ENCODE measurements at places on chromosomes 7 and 10.

DNA sequence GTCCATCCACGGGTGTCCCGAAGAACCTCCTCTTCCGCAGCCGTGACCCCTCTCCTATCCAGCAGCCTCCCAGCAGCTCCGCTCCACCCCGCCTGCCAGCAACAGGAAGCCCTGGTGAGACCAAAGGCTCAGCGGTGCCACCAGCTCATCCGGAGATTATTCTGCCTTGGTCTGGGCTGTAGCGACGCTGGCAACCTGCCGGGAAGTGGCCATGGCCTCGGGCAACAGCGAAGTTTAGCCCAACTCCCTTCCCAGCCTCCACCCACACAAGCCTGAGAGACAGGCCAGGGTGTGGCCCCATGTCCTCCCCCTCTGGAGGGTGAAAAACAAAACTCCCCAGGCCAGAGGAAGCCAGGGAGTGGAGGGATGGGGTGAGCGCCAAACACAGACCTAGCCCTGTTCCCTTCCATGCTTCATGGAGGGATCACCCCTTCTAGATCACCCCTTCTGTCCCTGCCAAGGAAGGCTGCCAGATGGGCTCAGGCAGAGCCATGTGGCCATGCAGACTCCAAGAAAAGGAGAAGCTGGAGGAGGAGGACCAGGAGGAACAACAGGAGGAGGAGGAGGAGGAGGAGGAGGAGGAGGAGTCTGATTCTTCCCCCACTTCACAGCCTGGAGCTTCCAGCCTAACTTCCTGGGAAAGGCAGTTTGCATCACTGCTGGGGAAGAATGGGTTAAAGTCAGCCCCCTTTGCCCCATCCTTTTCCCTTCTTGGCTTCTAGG is 918 bp downstream of the CALHM2 start:
- no peak for DNase-seq

GRCh38 chr7:28170701-28171100 is 9.9 kb downstream of the JAZF1 start:
- no peak for DNase-seq

- DNase-seq: no peak
These were observed 243.1 kb upstream of the SHH start for GRCh38 chr7:156055206-156055822.

GRCh38 chr10:63373176-63373575 is 92.6 kb downstream of the JMJD1C start:
- DNase-seq: no peak

DNA sequence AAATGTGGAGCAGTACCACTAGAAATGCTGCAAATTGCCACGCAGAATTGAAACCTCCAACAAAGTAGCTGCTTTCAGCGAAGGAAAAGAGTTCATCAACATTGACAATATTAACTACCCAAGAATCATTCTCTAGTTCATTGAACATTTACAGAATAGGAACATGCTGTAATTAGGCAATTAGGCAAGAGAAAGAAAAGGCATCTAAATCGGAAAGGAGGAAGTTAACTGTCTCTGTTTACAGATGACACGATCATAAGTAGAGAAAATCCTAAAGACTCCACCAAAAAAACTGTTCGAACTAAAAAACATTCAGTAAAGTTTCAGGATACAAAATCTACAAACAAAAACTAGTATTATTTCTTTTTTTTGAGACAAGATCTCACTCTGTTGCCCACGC is 8.9 kb upstream of the PKD1L1 start:
- no peak for DNase-seq

- no peak for DNase-seq
These were observed 230.5 kb upstream of the INHBA start for GRCh38 chr7:41933427-41933826.

- no peak for DNase-seq
These were observed 152.9 kb downstream of the SNX10 start for GRCh38 chr7:26444555-26444954.

DNA sequence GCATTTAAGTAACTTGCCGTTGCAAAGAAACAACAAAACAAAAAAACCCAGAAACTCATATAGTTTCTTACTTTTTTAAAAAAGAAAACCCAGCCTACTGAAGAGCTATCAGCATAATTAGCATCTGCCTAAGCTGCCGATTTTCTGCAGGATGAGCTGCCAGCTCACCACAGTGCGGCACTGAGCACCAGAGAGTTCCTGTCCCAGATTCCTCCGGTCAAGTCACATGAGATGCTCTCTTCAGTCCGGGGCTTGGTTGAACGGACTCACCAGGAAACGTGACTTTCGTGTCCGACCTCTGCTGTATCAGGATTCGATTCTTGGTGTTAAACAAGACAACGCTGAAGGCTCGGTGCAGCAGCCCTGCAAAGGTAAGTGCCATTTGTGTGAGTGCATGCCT is 3.2 kb downstream of the IDI2 start:
- DNase-seq: no peak

- DNase-seq: no peak
These were observed 14.8 kb upstream of the ORAI2 start for GRCh38 chr7:102418592-102418991.

DNA sequence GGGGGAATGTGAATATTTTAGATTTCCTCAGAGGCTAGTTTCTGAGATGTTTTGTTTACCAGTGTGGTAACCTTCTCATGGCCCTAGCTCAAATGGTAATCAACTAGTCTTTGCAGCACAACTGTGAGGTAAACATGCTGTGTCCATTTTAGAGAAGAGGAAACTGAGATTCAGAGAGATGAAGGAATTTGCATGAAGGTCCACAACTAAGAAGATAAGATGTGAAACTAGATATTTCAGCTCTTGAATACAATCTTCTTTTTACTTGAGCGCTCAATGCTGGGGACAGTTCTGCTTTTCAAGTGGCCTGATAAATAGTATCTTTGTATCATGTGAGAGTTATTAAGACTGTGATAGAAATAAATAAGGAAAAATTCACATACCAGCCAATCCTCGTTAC is 245.4 kb downstream of the AUTS2 start:
- DNase-seq: no peak

- DNase-seq: no peak
These were observed 15.5 kb upstream of the KIF20B start for GRCh38 chr10:89685936-89686335.

DNA sequence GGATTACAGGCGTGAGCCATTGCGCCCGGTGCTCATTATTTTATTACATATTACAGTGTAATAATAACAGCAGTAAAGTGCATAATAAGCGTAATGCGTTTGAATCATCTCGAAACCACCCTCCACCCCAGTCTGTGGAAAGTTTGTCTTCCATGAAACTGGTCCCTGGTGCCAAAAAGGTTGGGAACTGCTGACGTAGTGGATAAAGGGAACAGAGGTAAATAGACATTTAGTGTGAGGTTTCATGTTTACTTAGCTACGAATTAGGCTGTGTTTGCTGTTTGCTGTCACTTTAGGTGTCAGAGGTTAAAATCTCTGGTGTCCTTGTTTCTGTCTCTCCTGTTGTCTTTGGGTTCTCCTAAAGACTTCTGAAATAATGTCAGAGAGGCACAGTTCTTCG is 60.3 kb upstream of the SLC39A12 start:
- DNase-seq: no peak

DNA sequence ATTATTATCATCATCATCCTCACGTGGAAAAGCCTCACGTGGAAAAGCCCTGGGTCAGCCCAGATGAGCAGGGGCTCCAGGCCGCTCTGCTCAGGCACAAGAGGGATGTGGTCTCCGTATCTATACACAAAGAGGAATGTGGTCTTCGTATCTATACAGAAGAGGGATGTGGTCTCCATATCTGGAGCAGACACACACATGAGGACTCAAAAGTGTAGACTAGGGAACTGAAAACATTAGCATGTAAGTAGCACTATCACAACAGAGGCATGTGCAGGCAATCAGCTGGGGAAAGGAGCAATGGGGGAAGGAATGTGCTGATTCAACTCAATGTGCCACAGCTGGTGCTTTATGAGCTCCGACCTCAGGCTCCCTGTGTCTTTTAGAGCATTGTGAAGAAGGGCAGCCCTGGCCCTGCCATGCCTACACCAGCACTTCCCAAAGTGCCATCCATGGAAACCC is 86.5 kb downstream of the PLXNA4 start:
- no peak for DNase-seq

DNA sequence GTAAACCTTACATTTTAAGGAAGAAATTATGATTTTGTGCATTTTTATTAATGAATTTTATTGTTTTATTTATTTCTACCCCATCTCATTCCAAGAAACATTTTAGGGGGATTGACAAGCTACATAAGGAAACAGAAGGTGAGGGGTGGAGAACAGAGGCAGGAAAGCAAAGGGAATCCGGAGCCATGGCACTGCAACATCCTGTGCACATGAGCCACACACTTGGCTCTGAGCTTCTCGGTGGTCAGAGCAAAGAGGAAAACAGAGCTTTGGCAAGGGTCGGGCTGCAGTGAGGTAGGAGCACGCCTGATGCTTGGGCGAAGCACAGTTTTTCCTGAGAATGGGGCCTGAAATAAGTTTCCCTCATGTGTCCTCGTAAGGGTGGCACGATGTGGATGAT is 68.9 kb downstream of the COL13A1 start:
- no peak for DNase-seq

DNA sequence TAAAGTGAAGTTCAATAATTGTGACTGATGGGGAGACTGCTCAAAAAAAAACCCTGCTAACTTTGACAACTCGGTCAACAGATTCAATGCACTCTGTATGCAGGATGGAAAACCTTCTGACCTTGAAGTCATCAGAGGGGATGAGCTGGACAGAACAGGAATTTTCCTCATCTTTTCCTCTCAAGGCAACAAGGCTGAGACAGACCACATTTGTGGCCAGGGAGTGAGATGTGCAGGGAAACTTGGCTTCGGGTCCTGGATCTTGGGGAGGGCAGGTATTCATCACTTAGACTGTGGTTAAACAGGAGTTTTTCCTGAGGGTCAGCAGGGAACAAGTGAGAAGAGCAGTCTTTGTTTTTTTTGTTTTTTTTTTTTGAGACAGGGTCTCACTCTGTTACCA is 100.6 kb downstream of the BAMBI start:
- no peak for DNase-seq

DNA sequence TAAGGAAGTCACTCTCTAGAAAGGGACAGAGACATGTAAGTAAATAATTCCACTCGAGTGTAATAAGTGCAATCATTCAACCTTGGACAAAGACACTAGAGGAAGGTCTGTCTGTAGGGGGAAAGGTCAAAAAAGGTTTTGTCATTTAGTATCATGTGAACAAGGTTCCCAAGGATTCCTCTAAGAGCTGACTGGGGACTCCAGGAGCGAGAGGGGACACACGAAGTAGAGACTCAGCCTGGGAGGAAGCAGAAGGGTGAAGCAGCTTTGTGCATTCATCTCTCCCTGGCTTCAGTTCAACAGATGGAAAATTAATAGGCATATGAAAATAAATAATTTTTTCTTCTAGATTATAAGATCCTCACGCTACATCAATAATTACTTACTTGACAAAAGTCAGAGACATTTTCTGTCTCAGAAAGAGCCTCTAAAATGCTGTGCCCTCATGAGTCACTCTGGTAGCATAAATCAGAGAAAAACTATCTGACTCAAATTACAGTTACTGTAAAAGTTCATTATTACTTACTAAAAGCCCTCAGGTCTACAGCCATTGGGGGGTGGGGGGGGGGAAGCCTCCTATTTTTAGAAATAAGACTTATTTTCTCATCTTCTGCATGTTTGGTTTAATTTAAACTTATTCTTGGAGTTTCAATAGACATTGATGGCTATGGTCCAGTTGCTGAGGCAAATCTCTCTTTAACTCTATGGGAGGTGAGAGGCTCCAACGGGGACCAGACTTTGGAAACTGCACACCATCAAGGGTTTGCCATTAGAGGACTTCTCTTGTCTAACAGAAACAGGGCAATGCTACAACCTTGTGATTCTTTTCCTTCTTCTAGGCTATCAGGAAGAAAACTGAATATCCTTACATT is 275.1 kb upstream of the KLF14 start:
- DNase-seq: no peak

DNA sequence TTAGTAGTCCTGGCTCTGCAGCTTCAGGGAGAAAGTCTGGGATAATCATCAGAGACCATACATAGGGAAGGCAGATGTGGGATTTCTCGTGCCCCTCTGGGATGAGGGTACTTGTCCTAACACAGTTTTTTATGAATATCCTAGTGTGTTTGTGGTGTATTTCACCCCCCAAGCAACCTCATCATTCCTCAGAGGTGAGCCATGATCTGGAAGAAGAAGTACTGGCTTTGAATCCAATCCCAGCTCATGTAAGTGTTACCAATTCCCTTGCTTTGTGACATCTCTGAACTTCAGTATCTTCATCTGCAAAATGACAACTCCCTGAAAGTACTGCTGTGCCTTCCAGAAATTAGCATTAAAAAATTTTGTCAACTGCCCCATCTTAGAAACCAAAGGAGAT is 347.5 kb upstream of the ZMIZ1 start:
- DNase-seq: no peak

GRCh38 chr7:147432079-147432478 is 1158.5 kb upstream of the C7orf33 start:
- peak; percentile 14 for DNase-seq

- peak; percentile 56 for DNase-seq
These were observed 74.1 kb downstream of the NRBF2 start for GRCh38 chr10:63206997-63207811.

GRCh38 chr10:99975106-99975829 is 34.5 kb downstream of the DNMBP start:
- DNase-seq: no peak

- DNase-seq: no peak
These were observed 734.7 kb downstream of the KCNMA1 start for GRCh38 chr10:76902949-76903348.

- DNase-seq: no peak
These were observed 31.3 kb downstream of the PLXNA4 start for GRCh38 chr7:132544999-132545398.

- no peak for DNase-seq
These were observed 225.0 kb downstream of the AUTS2 start for GRCh38 chr7:69823151-69823744.

DNA sequence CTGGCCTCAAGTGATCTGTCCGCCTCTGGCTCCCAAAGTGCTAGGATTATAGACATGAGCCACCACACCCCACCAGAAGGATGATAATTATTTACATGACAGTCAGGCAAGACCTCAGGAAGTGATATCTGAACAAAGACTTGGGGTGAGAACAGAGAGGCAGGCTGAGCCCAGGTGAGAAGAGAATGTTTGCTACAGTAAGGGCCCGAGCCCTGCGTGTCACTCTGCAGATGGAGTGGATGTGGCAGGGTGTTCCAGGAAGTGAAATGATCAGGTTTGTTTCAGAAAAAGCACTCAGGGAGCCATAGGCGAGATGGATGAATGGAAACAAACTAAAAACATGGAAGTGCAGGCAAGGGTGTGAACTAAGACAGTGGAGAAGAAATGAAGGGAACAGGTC is 22.2 kb downstream of the SFMBT2 start:
- no peak for DNase-seq

- DNase-seq: no peak
These were observed 51.5 kb upstream of the OSBPL3 start for GRCh38 chr7:25031432-25031831.

GRCh38 chr10:110034596-110034995 is 26.8 kb downstream of the ADD3 start:
- DNase-seq: no peak
